IPS DF 6.9 (cell line): ENCODE measurements at places on chromosomes 3 and 15.

DNA sequence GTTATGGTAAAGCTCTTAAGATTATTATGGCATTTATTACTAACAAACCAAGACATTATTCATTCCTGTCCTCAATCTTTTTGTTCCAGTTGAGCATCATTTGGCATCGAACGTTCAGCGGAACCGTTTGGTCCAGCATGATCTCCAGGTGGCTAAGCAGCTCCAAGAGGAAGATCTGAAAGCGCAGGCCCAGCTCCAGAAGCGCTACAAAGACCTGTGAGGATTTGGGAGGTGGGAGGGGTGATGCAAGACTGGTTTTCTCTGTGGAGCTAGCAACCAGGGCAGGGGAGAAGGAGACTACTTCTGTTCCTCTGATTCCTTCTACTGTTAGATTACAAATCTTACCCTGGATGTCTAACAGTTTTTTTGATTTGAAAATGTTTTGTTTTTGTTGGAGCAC, 27.6 kb upstream of the UTS2B start:
- no peak for DNase-seq

GRCh38 chr3:125023833-125024555, 31.8 kb downstream of the HEG1 start:
- no peak for DNase-seq

- no peak for DNase-seq
Observed at GRCh38 chr3:46462111-46462510, 2.6 kb downstream of the LTF start.

DNA sequence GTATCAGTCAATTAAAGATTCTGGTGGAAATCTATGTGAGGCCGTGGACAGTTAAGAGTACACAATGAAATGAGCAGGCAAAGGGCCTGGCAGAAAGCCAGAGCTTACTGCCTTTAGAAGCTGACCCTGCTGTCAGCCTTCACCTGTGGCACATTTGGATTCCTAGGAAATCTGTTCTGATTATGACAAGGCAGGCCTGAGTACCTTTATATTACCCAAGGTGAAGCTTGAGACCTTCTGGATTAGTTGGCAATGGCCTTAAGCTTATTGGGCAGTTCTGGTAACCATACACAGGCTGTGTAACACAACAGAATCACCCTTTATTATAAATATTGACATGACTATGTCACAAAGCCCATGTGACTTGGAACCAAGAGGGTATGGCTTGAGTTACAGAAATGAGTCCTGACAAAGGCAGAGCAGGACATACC, 43.2 kb downstream of the NBEAL2 start:
- DNase-seq = no peak

DNA sequence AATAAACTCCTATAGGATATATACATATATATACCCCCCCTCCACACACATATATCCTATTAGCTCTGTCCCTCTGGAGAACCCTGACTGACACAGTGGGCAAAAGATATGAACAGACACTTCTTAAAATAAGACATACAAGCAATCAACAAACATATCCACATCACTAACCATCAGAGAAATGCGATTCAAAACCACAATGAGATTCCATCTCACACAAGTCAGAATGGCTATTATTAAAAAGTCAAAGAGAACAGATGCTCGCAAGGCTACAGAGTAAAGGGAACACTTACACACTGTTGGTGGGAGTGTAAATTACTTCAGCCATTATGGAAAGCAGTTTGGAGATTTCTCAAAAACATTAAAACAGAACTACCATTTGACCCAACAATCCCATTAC, 46.2 kb upstream of the ARHGEF26 start:
- DNase-seq = no peak

- DNase-seq = no peak
Observed at GRCh38 chr15:75673426-75674235, 25.9 kb downstream of the SNX33 start.

DNA sequence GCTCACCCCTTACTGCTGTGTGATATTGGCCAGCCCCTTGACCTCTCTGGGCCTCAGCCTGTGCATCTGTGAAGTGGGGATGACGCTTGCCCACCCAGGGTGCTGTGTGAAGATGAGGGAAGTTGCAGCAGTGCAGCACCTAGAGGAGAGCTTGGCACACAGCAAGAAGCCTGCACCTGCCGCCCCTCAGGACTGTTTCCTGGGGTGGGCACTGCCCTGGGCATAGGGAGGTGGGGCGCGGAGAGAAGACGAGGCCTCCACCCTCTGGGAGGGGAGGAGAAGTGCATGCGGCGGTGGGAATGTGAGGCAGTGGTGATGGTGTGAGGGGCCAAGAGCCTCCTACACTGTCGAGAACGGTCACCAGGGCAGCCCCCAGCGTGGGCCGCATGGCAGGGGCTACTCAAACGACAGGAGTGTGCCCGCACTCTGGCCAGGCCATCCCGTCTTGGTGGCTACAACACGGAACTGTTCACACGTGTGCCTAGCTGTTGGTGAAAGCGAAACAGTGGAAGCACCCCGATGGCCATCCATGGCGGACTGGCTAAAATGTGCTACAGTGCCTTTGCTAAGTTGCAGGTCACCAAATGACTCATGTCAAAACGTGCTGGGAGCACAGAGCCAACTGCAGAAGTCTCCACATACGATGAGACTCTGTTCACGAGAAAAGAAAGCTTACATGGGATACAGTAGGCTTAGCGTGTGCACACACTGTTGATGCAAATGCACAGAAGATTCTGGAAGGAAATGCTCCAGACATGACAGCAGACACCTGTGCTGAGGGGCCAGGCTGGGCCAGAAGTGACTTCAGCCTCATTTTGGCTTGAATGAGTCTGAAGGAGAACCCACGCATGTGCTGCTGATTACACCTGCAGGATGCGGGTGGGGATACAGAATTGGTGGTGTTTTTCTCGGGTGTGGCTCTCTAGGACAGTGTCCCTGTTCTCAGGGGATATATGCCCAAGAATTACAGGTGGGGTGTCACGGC, 40.4 kb upstream of the IQSEC1 start:
- no peak for DNase-seq
